Activated naive CD4-positive, alpha-beta T cell (primary cell): ENCODE measurements at places on chromosomes 7 and 10.

DNA sequence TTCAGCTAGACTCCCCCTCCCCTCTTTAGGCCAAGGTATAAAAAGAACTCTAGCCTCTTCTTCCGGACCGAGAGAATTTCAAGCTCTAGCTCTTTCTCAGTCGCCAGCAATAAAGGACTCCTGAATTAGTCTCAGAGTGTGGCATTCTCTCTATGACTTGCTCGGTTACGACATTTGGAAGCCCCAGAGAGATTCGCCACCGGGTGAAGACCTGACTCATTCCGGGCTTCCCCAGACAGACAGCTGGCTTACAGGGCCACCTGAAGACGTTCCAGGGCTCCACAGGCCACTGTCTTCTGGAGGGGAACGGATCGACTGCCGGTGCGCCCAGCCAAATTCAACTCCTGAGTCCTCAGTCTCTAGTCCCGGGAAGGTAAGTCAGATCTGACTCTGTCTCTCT is at the start of gene AKR1B15:
TSS of gene AKR1B15 (plus strand) at position 234 of the 400 bp plus-strand sequence. CDS start 15,510 bp downstream, outside the sequence.
- DNase-seq, result no peak

GRCh38 chr10:59126991-59127390 is 49.5 kb upstream of the PHYHIPL start:
- no peak for DNase-seq

GRCh38 chr7:155324012-155324917 is 26.6 kb downstream of the INSIG1 start:
- no peak for DNase-seq

DNA sequence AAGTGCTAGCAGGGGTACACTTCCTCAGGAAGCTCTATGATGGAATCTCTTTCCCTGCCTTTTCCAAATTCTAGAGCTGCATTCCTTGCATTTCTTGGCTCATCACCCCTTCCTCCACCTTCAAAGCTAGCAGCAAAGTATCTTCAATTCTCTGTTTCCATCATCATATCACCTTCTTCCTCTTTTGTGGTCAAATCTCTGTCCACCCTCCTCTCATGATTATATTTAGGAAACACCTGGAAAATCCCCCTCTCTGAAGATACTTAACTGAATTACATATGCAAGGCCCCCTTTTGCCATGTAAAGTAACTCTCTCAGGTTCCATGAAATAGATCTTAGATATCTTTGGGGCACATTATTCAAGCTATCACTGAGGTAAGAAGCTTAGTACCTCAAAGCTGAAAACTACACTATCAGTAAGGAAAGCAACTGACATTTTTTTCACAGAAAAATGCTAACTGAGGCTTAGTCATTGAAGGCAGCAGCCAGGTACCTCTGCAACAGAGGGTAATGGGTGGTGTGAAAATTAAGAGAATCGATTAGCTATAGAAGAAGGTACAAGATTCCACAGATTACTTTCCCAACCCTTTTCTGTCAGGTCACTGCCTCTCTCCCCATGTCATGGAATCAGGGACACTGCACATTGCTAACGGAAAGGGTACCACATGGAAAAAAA is 197.3 kb downstream of the MACC1 start:
- DNase-seq, result no peak

- peak; percentile 9 for DNase-seq
Observed at GRCh38 chr10:61896854-61897661, 4.4 kb upstream of the ARID5B start.

- no peak for DNase-seq
Observed at GRCh38 chr10:93346108-93346507, 136.0 kb downstream of the MYOF start.

GRCh38 chr10:77106676-77107075 is 530.9 kb downstream of the KCNMA1 start:
- DNase-seq, result no peak

- no peak for DNase-seq
Observed at GRCh38 chr10:12586741-12587140, 237.4 kb downstream of the CAMK1D start.

- no peak for DNase-seq
Observed at GRCh38 chr10:4383651-4384098, 442.3 kb upstream of the AKR1E2 start.

- DNase-seq, result no peak
Observed at GRCh38 chr10:75619635-75620034, 188.2 kb downstream of the LRMDA start.

- no peak for DNase-seq
Observed at GRCh38 chr10:94936721-94937120, 1.7 kb upstream of the CYP2C9 start.

- DNase-seq, result no peak
Observed at GRCh38 chr10:122112021-122112616, 123.2 kb downstream of the TACC2 start.
